Cardiac muscle cell (in vitro differentiated cells and primary cell): ENCODE measurements at places on chromosomes 5 and 9. TPM values are rescaled to one million over a fixed set of nuclear protein-coding genes. Genes with fewer than 3 reads are reported as not detected.

DNA sequence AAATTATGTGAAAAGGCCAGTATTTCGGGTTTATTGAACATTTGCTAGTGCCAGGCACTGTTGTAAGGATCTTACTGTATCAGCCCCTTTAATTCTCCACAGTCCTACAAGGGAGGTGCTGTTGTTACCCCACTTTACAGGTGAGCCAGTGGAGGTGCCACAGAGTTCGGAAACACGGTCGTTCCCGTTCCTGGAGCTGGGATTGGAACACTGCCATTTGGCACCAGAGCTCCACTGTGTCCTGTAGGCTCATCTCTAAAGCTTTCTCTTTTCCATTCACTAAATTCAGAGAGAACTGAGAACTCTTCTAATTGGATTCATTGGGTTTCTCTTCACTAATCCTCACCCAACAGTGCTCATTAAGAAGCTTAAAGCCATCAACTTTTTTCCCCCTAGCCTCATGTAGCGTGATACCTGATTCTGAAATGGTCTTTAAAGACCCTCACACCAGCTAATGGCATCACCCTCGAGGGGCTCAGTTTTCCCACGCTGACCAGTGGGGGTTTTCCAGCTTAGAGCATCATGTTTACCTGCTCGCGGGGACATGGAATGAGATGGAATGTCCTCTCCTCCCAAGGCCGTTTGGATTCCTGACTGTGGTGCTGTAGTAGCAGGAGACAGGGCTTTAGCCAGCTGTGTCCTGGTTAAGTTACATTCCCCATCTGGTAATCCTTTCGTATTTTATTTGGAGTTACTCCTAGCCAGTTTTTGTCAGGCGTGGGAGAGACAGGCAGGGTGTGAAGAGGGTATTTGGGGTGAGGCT is 5.8 kb downstream of the ERGIC1 start:
- no peaks in the 10 kb centered on the region for H3K36me3 ChIP-seq
- H3K4me3 ChIP-seq = no peak overlapping the region
- DNase-seq = no peak
- no peak overlapping the region for H3K27ac ChIP-seq

DNA sequence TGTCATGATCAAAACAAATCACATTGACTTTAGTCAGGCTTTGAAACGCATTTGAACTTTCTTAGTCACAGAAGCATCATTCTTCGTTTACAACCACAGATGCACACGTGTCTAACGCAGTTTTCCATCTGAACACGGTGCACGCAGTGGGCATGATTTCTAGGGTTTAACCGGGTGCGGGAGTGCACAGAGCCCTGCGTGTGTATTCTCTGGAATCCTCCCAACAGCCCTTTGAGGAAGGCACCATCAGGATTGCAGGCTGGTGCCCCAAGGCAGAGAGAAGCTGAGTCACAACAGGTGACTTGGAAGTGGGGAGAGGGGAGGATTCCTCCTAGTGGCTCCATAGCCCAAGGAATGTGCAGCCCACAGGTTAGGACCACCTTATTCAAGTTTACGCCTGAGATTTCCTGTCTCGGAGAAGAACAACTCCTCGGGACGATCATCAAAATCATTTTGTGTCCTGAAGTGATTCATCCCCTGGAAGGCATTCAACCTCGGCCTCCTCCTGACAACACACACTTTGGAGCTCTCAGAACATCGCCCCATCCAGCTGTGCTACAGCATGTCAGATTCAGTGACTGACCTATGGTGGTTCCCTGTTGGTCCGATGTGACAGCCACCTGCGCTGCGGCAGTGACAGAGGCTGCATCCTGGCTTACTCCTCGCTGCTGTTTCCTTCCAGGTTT is 13.1 kb downstream of the ROPN1L start:
- peak; percentile 39 for DNase-seq
- no peak overlapping the region for H3K27ac ChIP-seq
- no peaks in the 10 kb centered on the region for H3K36me3 ChIP-seq
- H3K4me3 ChIP-seq = no peak overlapping the region
- peaks cover 3% of the 10 kb centered on the region for H3K4me1 ChIP-seq

GRCh38 chr9:98765256-98765655 is 31.1 kb downstream of the ANKS6 start:
- H3K36me3 ChIP-seq = no peaks in the 10 kb centered on the region
- no peaks in the 10 kb centered on the region for H3K4me1 ChIP-seq
- no peak overlapping the region for H3K4me3 ChIP-seq

DNA sequence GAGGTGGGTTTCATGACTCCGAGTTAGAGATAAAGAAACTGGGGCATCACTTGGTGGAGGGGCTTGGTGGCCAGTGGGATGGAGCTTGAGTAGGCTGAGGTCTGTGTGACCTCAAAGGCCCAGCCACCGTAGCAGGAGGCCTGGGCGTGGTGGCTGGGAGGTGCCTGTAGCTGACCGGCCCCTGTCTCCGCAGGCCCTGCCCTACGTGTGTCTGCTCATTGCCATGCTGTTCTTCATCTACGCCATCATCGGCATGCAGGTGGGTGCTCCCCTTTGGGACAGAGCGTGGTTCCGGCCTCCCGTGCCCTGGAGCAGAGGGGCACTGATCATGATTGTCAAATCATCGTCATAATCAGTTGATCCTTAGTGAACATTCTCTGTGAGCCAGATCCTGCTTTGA is 196.2 kb downstream of the CACNA1B start:
- H3K27ac ChIP-seq = no peak overlapping the region
- no peak for DNase-seq
- no peak overlapping the region for H3K4me3 ChIP-seq
- H3K4me1 ChIP-seq = no peaks in the 10 kb centered on the region
- no peaks in the 10 kb centered on the region for H3K27me3 ChIP-seq

- DNase-seq = no peak
- H3K4me1 ChIP-seq = no peaks in the 10 kb centered on the region
Observed at GRCh38 chr9:99349870-99350269, 127.8 kb downstream of the SEC61B start.

- H3K4me3 ChIP-seq = no peak overlapping the region
- no peaks in the 10 kb centered on the region for H3K27me3 ChIP-seq
- H3K4me1 ChIP-seq = peaks cover 27% of the 10 kb centered on the region
- peak overlapping the region; percentile 43 for H3K27ac ChIP-seq
Observed at GRCh38 chr9:126334721-126335621, 8.3 kb downstream of the MVB12B start.

DNA sequence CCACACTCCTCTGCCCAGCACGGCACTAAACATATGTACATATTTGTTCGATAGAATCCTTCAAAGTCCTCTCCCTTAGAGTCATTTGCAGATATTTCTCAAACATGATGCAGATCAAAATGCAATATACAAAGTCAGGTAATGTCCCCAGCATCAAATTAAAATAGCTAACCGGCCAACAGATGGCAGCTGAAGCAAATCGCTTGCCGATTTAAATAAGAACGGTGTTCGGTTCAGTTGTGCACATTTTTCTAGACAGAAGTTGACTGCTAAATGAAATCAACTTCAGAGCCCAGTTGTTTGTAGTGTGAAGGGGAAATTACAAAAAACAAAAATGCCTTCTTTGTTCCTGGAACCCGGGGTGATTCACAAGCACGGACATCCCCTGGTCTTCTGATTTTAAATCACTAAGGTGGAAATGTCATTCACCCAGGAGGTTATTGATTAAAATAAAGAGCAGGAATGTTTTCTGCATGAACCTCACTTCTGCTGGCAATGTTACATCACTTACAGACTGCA is 219.2 kb downstream of the EBF1 start:
- no peaks in the 10 kb centered on the region for H3K27me3 ChIP-seq
- H3K36me3 ChIP-seq = no peaks in the 10 kb centered on the region
- H3K4me3 ChIP-seq = no peak overlapping the region
- peaks cover 15% of the 10 kb centered on the region for H3K4me1 ChIP-seq
- H3K27ac ChIP-seq = no peak overlapping the region

DNA sequence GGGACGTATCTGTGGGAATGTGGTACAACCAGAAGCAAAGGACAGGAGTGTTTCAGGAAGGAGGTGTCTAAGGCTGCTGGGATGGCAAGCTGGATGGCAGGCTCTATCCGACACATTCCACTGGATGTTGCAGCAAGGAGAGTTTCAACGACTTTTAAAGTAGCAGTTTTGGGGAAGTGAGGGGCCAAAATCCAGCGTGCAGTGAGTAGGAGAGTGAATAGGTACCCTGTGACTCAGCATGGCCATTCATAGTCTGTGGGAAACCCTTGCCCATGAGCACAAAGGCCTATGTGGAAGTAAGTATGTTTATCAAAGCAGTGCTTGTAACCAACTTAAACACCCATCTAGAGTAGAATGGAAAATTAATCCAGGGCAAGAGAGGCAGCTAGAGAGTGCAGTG is 664.7 kb downstream of the ACTL7B start:
- no peaks in the 10 kb centered on the region for H3K27me3 ChIP-seq
- H3K4me3 ChIP-seq = no peak overlapping the region
- DNase-seq = no peak
- no peaks in the 10 kb centered on the region for H3K36me3 ChIP-seq
- H3K4me1 ChIP-seq = no peaks in the 10 kb centered on the region
- H3K27ac ChIP-seq = no peak overlapping the region

GRCh38 chr5:2169850-2170760 is 287.4 kb upstream of the IRX4 start:
- H3K4me3 ChIP-seq = no peak overlapping the region
- H3K27me3 ChIP-seq = no peaks in the 10 kb centered on the region
- no peaks in the 10 kb centered on the region for H3K36me3 ChIP-seq
- DNase-seq = peak; percentile 36

DNA sequence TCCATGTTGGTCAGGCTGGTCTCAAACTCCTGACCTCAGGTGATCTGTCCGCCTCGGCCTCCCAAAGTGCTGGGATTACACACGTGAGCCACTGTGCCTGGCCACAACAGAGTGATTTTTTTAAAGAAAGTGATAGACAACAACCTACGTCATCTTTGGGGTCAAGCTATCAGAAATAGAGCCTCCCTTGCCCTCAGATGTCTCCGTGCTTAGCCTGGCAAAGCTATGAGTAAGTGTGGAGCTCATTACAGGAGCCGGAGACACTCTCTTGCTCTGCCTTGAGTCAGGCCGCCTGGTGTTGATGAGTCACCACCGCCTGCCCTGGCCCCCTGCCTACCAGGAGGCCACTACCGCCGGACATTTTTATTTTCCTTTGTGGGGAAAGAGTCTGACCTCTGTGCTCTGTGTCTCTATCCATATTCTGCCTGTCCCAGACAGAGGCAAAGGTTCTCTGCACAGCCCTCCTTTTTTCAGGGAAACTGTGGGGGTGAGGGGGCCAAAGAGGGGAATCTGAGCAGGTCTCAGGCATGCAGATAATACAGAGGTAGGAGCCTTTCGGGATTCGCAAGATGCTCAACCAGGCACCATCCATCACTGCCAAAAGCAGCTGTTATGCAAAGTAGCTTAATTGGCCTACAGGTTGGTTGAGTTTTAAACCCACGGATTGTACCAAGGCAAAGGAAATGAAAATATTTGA is 123.7 kb upstream of the CPEB4 start:
- H3K4me1 ChIP-seq = peaks cover 20% of the 10 kb centered on the region
- H3K36me3 ChIP-seq = no peaks in the 10 kb centered on the region
- H3K27me3 ChIP-seq = no peaks in the 10 kb centered on the region
- H3K27ac ChIP-seq = peak overlapping the region; percentile 8

- H3K4me1 ChIP-seq = no peaks in the 10 kb centered on the region
- no peak for DNase-seq
- no peaks in the 10 kb centered on the region for H3K27me3 ChIP-seq
- no peak overlapping the region for H3K4me3 ChIP-seq
Observed at GRCh38 chr5:159412284-159413046, 82.2 kb upstream of the IL12B start.

DNA sequence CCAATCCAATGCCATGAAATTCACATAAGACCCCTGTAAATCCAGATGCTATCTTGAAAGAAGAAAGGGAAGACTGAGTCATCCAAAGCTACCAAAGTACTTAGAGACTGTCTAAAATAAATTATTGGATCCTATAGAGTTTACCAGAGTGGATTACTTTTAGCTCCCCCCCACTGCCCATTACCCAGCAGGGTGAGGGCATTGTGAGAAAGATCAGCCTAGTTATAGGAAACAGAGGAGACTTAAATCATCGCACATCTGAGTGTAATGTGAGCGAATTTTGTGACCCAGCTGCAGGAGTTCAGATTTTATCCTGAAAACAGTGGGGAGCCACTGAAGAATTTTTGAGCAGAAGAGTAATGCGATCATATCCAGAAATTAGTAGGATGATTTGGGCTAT is 1.6 kb upstream of the ENHO start:
- no peaks in the 10 kb centered on the region for H3K36me3 ChIP-seq
- no peak for DNase-seq
- H3K27ac ChIP-seq = no peak overlapping the region
- no peak overlapping the region for H3K4me3 ChIP-seq
- peaks cover 16% of the 10 kb centered on the region for H3K27me3 ChIP-seq

DNA sequence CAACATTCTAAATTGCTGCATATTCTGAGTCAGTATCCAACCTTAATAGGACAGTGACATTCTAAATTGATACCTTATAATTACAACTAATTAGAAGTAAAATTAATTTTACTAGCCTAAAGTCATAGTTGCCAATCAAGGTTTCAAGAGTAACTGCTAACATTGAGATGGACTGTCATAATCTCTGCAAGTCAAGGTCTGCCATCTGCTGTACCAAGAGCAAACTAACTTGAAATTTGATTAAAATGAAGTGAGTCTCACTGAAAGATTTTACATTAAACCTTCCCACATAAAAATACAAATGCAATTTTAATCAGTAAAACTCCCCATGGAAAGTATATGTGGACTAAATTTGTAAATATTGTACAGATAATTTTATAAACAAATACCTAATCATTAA is 235.3 kb downstream of the PRDM9 start:
- no peaks in the 10 kb centered on the region for H3K36me3 ChIP-seq
- H3K4me1 ChIP-seq = no peaks in the 10 kb centered on the region
- DNase-seq = peak; percentile 0
- no peak overlapping the region for H3K27ac ChIP-seq
- H3K27me3 ChIP-seq = no peaks in the 10 kb centered on the region
- no peak overlapping the region for H3K4me3 ChIP-seq

DNA sequence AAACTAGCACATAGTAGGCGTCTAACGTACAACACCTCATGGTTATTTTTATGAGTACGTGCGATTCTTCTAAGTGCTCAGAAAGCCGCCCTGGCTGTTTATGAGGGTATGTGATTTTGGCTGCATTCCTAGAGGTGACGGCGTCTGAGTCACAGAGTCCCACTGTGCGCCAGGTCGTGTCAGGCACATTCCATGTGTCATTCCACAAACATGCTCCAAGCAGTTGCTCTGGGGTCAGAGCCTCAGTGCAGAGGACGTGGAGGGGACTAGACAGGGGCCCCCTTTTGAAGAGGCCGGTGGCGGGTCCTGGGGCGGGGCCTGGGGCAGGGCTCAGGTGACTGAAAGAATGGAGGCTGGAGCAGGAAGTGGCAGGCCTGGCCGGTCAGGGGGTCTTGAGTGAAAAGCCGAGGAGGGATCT is 51.9 kb downstream of the NEK6 start:
- H3K4me3 ChIP-seq = no peak overlapping the region
- DNase-seq = no peak
- no peaks in the 10 kb centered on the region for H3K36me3 ChIP-seq
- H3K4me1 ChIP-seq = no peaks in the 10 kb centered on the region

GRCh38 chr5:24909210-24909609 is 264.4 kb upstream of the CDH10 start:
- no peak overlapping the region for H3K4me3 ChIP-seq
- no peaks in the 10 kb centered on the region for H3K4me1 ChIP-seq
- no peak overlapping the region for H3K27ac ChIP-seq
- H3K36me3 ChIP-seq = no peaks in the 10 kb centered on the region

GRCh38 chr9:132995879-132996278 is 17.4 kb downstream of the GFI1B start:
- no peaks in the 10 kb centered on the region for H3K36me3 ChIP-seq
- no peaks in the 10 kb centered on the region for H3K4me1 ChIP-seq
- H3K27me3 ChIP-seq = no peaks in the 10 kb centered on the region
- no peak overlapping the region for H3K4me3 ChIP-seq
- no peak for DNase-seq
- H3K27ac ChIP-seq = no peak overlapping the region

CLINT1 gene
- total RNA-seq = 47.0 and 56.2 TPM in 2 replicates

GHR gene
- total RNA-seq = 2.9 and 3.2 TPM in 2 replicates

GMCL2 gene
- total RNA-seq = not detected in 2 replicates

BTNL9 gene
- not detected in 2 replicates for total RNA-seq

ADAMTS6 gene
- total RNA-seq = 15.4 and 21.2 TPM in 2 replicates

ZNF618 gene
- 15.2 and 26.0 TPM in 2 replicates for total RNA-seq

S1PR3 gene
- total RNA-seq = 11.3 and 15.5 TPM in 2 replicates
